Fibroblast of mammary gland (primary cell): ENCODE measurements at places on chromosomes 1 and 21.

- peak; percentile 59 for DNase-seq
These were observed 9.6 kb upstream of the AMY2B start for GRCh38 chr1:103561643-103562395.

GRCh38 chr1:76635784-76636183 is 231.5 kb upstream of the ST6GALNAC5 start:
- peak; percentile 24 for DNase-seq

DNA sequence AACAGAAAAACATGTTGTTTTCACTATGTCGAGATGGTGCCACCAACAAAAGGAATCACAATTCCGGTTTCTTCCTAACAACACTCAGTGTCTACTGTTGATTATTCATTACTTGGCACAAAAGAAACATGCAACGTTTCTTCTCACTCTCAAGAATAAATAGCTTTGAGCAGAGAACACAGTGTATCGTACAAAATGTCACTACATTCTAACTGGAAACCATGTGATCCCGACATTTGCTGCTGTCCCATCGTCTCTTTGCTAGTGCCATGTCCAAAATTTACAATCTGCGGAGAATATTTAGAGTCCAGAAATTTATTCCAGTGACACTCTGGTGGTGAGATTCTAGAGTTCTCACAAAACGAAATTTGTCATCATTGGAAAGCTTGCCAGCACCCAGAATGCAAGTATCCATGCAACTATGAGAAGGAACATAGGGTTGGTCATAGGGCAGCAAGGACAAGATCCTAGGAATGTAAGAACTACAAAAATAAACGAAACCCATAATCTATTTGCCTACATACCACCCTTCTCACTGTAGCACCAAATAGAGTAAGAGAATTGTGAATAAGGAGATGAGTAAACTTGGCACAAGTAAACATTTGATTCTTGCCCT is 505.1 kb downstream of the LTN1 start:
- DNase-seq, result peak; percentile 36

DNA sequence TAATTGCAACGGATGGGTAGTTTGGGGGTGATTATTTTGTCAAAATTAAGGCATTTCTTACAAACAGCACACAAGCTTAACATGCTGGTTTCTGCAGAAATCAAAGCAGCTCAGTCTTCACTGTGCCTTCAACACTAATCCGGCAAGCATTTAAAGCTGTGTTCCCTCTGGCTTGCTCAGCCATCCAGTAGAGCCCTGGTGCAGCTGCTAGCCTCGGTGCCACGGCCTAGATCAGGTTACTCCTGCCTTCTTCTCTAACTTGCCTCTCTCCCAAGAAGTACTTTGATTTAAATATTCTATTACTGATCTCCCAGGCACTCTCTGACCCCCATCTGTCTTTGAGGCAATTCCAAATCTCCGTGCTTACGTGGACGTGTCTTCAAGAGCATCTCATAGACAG is 85.6 kb downstream of the GREM2 start:
- DNase-seq, result no peak

DNA sequence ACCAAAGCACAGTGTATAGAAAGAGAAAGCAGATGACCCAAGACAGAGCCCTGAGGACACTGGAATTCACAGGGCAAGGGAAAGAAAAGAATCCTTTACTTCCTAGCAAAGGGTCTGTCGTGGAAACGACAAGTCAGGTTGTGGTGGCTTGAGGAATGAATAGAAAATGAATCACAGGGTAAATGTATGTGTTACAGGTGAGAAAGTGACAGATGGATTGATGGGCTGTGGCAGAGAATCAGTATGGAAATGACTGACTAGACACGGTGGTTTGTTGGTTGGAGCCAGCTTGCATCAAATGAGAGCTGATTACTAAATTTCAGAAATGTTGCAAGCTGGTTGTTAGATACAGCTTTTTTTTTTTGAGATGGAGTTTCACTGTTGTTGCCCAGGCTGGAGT is 46.9 kb downstream of the PTP4A2 start:
- no peak for DNase-seq

DNA sequence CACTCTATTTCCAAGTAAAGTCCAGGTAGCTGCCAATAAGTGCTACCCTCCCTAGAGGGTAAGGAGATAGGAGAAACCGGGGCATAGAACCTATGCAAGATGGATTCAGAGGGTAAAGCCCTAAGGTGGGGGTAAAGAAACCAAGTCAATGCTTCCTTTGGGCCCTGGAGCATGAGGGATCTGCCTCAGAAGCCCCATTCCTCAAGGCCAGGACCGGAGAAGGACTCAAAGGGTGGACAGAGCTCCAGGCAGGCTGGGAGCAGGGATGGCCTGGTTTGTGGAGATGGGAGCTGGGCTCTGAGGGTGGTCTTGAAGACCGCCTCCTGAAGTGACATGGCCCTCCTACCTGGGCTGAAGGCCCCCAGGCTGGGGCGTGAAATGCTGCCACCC is 3.9 kb downstream of the EPHA2 start:
- DNase-seq, result no peak

DNA sequence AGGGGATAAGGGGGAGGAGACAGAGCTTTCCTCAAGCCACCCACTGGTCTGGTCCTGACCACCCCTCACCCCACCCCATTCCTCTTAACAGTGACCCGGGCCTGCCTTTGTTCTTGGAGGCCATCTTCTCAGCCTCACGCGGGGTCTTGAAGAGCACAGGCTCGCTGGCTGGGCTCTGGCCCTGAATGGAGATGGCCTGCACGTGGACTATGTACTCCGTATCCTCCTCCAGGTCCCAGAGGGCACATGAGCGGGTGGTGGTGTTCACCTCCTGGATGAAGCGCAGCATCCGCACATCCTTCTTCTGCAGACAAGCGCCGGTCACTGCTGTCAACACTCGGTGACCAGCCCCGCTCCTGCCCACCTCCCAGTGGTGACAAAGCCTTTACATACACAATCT is 2.6 kb downstream of the FNDC5 start:
- no peak for DNase-seq

- no peak for DNase-seq
These were observed 4.7 kb upstream of the G0S2 start for GRCh38 chr1:209670441-209671082.

DNA sequence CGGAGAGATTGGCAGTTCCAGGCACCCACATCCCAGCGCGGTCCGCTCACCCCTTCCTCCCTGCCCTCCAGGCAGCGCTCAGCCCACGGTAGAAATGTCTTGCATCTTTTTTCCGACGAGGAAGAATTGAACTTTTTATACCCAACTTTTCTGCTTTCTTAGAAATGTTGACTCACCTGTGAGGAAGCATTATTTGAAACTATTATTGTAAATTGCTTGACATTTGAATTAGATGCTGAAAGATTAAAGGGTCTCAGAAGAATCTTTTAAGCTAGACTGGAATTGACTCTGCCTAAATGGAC is 912 bp upstream of the SIPA1L2 start:
- DNase-seq, result no peak
